ENCODE measurements at places on chromosomes 6 and 20.

DNA sequence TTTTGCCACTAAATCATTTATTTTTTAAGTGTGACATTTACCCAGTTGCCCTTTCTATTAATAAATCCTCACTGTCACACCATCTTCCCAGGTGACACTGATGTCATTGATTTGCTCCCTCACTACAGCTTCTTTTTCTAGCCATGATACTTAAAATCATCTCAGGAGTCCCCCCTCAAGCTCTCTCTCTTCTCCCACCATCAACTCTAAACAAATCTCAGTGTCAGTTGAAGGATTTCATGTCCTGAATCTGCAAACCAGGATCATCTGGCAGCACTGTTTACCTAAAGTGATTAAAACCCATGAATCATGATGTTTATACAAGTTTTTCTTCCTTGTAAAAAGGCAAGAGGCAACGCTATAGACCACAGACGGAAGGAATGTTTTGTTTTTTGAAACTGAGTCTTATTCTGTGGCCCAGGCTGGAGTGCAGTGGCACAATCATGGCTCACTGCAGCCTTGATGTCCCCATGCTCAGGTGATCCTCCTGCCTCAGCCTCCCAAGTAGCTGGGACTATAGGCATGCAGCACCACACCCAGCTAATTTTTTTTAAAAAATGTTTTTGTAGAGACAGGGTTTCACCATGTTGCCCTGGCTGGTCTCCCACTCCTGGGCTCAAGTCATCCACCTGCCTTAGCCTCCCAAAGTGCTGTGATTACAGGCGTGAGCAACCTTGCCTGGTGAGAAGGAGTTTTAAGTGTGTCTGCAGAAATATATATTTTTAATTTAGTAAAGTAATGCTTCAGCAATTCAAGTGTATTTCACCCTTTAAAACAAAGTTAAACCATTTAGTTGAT, 30.1 kb upstream of the SH3BGRL2 start:
- DNase-seq = no peak

GRCh38 chr6:44508646-44509045, 121.1 kb downstream of the CDC5L start:
- no peak for DNase-seq

GRCh38 chr20:24494460-24494920, 25.1 kb downstream of the SYNDIG1 start:
- DNase-seq = no peak

- no peak for DNase-seq
Observed at GRCh38 chr6:17984399-17984798, 3.0 kb downstream of the KIF13A start.

- DNase-seq = no peak
Observed at GRCh38 chr20:50211091-50211490, 20.5 kb downstream of the CEBPB start.

DNA sequence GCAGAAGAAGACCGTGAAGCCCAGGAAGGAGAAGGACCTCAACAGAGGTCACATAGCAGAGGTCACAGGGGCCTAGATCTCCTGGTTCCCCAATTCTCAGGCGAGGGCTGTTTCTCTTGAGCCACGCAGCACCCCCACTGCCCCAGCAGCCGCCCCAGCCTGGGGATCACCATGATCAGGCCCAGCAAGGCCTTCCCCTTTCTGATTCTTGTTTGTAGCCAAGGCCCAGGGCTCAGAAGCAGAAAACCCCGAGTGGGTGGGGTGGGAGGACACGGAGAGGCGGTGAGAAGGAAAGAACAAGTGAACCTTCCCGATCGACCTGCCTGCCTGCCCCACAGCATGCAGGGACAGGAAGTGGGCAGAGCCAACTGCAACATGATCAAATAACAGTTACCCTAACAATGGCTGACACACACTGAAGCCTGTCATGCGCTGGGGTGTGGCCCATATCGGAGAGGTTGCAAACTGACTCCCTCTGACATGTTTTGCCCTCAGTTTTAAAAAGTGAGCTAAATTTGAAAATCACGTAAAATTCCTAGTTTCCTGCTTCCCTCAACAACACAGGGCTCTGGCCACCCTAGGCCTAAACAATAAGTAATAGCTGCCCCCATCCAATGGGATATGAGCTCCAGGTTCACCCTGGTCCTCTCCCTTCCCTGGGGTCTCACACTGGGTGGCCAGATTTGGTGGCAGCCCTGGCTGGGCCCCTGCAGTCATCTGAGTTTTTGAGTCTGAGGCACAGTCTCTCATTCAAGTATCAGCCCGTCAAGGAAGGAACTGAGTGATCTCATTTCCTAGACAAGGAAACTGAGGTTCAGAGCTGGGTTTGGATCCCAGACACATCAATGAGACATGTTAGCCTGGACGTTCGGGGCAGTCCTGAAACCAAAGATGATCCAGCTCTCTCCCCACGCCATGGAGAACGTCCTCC, 6.5 kb downstream of the PEDS1 start:
- no peak for DNase-seq

- no peak for DNase-seq
Observed at GRCh38 chr6:89122625-89123024, 4.8 kb upstream of the SRSF12 start.

- no peak for DNase-seq
Observed at GRCh38 chr6:54087721-54088120, 23.5 kb upstream of the MLIP start.

DNA sequence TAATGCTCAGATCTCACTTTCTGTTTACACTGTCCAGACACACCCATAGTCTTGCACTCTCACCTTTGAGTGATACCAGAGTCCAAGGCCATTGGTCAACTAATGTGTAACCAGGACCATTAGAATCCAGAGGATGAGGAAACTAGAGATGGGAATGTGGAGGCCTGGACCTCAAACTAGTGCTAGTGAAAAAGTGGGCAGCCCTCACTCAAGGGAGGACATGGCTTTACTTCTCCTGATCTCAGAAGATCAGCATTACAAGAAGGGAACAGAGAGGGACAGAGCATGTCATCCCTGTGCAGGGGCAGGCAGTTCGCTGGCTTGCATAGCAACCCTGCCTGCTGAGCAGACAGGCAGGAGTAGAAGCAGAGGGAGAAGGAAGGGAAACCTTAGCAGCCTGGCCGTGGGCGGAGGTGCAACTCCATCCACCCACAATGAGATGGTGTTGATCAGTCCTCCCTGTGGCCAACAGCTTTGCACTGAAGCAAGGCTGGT, 22.6 kb upstream of the XRN2 start:
- no peak for DNase-seq

DNA sequence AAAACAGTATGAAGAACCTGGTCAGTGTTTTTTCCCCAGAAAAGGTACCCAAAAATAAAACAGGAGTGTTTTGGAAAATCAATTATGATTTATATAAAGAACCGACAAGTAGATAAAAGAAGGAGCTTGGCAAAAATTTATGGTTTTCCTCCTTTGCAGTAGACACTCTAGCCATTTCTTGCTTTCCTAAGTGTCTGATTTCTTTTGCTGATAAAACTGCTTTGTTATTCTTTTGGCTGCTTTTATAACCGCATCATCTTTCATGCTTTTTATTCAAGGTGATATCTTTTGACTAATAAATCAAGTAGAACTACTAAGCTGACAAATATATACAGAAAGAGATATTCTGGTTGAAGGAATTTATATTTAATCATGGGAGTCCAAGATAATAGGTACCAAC, 16.6 kb downstream of the ATG5 start:
- no peak for DNase-seq

- no peak for DNase-seq
Observed at GRCh38 chr20:57517904-57518303, 7.0 kb downstream of the CTCFL start.

- no peak for DNase-seq
Observed at GRCh38 chr6:110786271-110786670, 29.0 kb downstream of the CDK19 start.

GRCh38 chr20:17747431-17747846, 47.7 kb downstream of the BANF2 start:
- peak; percentile 71 for DNase-seq

- DNase-seq = no peak
Observed at GRCh38 chr6:25547797-25548196, 104.2 kb upstream of the SCGN start.

DNA sequence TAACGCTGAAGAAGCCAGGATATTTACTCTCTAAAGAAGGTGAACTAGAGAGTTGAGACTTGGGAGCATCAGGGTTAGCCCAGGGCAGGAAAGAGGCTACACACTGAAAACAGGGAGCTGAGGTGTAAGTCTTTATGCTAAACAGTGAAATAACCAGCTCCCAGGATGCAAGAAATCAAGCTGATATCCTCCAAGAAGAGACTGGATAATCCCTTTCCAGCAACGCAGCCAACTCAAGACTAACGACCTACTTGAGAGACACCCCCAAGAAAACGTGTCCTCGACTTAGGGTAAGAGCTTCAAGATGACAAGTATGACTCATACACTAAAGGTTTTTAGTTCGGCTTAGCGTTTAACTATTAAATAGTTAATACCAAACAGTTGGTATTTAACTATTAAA, 202.2 kb downstream of the TASP1 start:
- no peak for DNase-seq

- peak; percentile 30 for DNase-seq
Observed at GRCh38 chr20:51624157-51624731, 81.7 kb upstream of the NFATC2 start.

DNA sequence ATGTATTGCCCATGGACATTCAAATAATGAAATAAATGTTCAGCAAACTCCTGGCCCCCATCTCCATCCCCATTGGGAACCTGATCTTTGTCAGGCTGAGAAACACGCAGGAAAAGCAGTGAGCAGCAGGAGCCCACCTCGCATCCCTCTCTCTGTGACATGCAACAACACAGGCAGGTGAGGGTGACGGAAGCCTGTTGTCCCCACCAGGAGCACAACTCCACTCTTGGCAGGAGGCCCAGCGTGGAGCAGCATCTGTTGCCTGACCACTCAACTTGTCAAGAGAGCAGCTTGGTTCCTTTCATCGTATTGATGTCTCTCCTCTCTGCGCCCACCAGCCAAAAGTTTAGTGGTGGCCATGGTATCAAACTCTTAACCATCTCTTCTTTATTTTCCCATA, 586.9 kb upstream of the ARID1B start:
- DNase-seq = no peak

DNA sequence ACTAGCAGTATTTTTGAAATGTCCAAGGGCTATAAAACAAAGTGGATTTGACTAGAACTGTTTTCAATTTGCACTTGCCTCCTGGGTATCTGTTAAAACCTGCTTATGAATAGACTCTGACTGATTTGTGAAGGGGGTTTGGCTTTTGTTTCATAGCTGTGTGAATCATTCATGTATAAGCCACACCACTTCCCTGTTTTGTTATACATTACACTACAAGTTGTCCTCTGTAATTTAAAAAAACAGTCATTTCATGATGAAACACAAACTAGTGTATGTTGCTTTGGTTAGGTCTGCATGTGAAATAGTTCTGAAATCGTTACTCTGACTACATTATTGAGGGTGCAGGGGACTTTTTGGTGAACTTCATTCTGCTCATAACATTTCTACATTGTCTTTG, 121.7 kb downstream of the NKAIN2 start:
- no peak for DNase-seq

DNA sequence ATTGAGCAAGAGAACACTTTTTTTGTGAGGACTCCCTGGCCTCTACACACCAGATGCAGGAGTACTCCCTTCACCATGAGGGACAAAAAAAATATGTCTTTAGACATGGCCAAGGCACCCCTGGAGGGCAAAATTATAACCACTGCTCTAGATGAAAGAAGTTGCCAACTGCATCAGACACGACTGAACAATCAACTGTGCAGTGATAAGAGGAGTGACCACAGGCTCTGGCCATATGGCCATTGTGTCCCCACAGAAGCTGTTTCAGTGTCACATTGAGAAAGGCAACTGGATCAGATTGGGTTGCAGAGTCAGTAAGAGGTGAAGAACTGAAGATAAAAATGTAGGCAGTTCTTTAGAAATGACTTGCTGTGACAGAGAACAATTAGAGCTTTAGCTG, 85.7 kb downstream of the C6orf118 start:
- DNase-seq = no peak

DNA sequence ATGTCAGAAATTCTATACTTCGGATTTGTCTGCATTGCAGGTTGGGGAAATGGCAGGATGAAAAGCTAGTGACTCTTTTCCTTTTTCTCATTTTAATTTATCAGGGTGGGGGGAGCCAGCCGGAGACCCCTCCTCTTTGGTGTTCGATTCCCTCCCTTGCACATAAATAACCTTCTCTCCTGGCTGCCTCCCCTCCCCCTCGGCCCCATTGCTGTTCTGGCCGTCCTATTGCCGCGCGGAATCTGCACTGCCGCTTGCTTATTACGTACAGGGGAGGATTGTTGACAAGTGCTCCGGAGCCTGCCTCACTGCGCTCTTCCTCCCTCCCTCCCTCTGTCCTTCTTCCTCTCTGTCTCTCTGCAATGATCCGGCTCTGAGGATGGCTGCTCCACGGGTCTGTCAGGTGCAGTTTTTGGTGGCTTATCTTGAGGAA, 154.7 kb downstream of the JARID2 start:
- DNase-seq = no peak

GRCh38 chr6:14309516-14309915, 191.9 kb downstream of the CD83 start:
- DNase-seq = no peak
